ENCODE measurements at places on chromosomes 12 and 14.
A peak's percentile ranks its signal among the peaks of the same experiment; 100 is the strongest.

- DNase-seq, result no peak
Observed at GRCh38 chr14:85332401-85332800, 197.5 kb upstream of the FLRT2 start.

DNA sequence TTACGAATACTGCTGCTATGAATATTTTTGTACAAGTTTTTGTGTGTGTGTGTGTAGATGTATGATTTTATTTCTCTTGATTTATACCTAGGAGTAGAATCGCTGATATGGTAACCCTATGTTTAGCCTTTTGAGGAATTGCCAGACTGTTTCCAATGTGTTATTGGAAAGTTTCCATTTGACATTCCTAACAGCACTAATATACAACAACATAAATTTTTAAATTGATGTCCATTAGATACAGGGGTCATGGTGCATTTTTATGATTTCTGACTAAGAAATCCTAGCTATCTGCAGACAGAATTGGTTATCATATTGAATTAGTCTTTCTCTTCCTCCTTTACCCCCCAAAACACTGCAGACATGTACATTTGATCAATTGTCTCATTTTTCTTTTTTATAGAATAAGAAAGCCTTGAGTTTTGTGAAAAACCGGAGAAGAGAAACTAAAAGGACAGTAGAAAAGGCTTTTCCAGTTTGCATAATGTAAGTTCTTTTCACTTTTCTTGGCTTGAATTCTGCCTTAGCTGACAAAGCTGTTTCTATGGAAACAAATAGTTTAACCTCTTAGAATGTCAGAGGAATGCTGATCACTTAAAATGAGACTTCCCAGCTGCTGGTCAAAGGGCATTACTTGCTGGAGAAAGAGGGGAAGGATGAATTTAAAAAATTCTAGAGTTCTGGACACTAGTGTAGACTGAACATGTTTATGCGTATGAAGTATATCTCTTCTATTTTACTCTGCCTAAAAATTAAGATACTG, 28.2 kb downstream of the PALS1 start:
- peak; percentile 61 for DNase-seq

DNA sequence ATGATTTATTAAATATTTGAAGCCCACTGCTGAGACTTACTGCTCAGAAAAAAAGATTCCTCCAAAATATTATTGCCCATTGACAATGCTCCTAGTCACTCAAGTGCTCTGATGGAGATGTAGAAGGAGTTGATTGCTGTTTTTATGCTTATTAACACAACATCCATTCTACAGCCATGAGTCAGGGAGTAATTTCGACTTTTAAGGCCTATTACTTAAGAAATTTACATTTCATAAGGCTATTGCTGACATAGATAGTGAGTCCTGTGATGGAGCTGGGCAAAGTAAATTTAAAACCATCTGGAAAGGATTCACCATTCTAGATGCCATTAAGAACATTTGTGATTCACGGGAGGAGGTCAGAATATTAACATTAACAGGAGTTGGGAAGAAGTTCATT, 5.2 kb downstream of the KCNJ8 start:
- DNase-seq, result no peak

- DNase-seq, result no peak
Observed at GRCh38 chr12:131940141-131940547, 9.6 kb upstream of the EP400 start.

GRCh38 chr14:99134516-99135046, 137.4 kb downstream of the BCL11B start:
- DNase-seq, result no peak

DNA sequence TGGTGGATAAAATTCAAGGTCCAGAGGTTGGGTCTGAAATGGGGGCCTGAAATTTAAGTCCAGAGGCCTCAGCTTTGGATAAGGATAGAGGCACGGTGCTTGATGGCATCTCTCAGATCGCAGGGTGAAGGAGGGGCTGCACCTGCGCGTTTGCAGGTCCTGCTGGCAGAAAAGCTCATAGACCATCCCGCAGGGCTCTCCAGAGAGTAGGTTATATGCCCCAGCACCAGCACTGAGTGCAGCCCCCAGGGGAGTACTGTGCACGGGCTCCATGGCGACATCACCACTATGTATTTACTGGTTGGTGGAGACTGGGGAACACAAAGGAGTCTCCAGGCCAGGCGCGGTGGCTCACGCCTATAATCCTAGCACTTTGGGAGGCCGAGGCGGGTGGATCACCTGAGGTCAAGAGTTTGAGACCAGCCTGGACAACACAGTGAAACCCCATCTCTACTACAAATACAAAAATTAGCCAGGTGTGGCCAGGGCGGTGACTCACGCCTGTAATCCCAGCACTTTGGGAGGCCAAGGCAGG, 4.3 kb upstream of the CD63 start:
- no peak for DNase-seq

DNA sequence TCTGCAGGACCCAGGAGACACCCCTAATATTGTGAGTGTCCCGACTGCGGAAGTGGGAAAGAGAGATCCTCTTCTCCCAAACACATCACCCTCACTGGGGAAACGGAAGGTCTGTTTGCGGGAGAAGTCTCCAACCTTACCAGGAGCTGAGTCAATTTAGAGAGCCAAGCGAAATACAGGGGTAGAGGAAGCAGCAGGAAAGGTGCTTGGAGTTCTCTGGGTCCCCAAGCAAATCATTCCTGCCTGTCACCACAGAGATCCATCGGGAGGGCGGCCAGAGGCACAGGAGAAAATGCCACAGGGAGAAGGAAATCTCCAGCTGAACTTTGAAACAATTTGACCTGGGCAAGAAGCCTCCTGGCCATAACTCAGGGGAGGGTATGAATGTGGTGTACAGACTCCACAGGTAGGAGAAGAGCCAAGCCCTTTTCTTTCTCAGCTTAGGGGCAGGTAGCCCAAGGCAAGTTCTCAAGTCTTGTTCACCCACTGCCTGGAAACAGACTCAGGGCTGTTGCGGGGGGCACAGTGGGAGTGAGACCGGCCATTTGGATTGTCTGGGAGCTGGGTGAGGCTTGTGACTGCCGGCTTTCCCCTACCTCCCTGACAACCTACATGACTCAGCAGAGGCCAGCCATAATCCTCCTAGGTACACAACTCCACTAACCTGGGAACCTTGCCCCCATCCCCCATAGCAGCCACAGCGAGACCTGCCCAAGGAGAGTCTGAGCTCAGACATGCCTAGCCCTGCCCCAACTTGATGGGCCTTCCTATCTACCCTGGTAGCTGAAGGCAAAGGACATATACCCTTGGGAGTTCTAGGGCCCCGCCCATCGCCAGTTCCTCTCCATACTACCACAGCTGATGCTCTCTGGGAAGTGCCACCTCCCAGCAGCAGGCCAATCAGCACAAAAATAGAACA, 211.9 kb upstream of the ARHGAP5 start:
- no peak for DNase-seq
